Suprapubic skin (tissue), 4 donors: ENCODE measurements at places on chromosomes 6 and 20. TPM values are rescaled to one million over a fixed set of nuclear protein-coding genes. Genes with fewer than 3 reads are reported as not detected.

GRCh38 chr6:44267252-44267651, 1.9 kb upstream of the NFKBIE start:
- no peak for DNase-seq

- no peak for DNase-seq
Observed at GRCh38 chr6:135044639-135045038, 10.0 kb downstream of the HBS1L start.

Gene DOK5
- total RNA-seq: 1.2 TPM

Gene SEL1L2
- total RNA-seq: not detected

Gene SLC9A8
- 7.2 TPM for total RNA-seq

Gene NKX2-2
- total RNA-seq: not detected
